Right renal pelvis (tissue), 4 donors: ENCODE measurements at places on chromosomes 12 and 14. TPM values are rescaled to one million over a fixed set of nuclear protein-coding genes. Genes with fewer than 3 reads are reported as not detected.
A peak's percentile ranks its signal among the peaks of the same experiment; 100 is the strongest.

- DNase-seq: no peak
Observed at GRCh38 chr12:22803725-22804124, 178.8 kb downstream of the ETNK1 start.

GRCh38 chr12:131065279-131065678, 111.6 kb downstream of the ADGRD1 start:
- no peak for DNase-seq

- DNase-seq: no peak
Observed at GRCh38 chr12:81465191-81465590, 294.0 kb downstream of the PPFIA2 start.

DNA sequence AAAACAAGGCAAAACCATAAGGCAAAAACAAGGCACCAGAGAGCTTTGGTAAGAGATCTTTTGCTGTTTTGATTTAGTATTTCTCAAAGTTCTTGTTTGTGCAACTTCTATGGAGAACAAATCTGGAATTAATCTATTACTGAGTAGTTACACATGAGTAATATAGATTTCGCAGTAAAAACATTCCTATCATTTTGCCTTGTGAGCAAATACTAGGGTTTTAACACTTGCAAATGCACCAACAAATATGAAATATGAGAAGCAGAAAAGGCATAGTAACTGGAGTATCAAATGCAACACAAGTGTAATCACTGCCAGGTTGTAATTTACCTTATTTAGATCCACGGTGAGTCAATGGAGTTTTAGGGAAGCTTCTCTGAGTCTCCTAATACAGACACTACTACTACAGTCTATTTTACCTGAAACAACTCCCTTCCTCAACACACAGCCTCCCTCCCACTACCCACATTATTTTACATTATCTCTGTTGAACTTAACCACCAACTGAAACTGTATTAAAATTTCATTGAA, 324.1 kb downstream of the FLRT2 start:
- DNase-seq: no peak

- DNase-seq: no peak
Observed at GRCh38 chr12:124921200-124922031, 7.0 kb upstream of the UBC start.

- DNase-seq: no peak
Observed at GRCh38 chr12:50127546-50127945, 15.5 kb downstream of the COX14 start.

- no peak for DNase-seq
Observed at GRCh38 chr14:105013150-105013785, 7.6 kb downstream of the CDCA4 start.

DNA sequence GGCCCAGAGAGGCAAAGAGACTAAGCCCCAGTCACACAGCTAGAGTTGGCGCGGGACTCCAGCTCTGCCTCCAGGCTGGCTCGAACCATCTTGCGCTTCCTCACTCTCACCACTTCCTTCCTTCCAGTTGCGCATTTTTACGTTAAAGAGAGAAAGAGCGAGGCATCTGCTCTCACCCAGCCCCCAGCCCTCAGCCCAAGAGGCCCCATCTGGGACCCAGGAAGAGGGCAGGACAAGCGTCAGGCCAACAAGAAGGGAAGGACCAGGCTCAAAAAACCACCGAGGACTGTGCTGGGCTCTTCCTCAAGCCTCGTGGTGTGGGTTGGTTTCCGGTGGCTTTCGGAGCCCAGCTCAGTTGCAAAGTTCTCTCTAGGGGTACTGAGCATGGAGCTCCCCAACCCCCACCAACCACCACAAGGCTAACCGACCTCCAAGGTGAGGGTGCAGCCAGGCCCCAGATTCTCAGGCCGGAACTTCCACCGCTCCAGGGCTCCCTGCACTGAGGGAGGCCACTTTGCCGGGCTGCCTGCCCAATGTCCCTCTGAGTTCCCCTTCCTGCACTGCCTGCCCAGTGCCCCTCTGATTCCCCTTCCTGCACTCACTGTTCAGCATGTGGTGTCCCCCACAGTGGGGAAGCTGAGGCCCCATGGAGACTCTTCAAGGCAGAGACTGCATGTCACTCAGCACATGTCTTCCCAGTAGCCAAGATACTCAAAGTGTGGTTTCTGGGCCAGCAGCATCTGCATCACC, 35.9 kb downstream of the TESC start:
- no peak for DNase-seq

DNA sequence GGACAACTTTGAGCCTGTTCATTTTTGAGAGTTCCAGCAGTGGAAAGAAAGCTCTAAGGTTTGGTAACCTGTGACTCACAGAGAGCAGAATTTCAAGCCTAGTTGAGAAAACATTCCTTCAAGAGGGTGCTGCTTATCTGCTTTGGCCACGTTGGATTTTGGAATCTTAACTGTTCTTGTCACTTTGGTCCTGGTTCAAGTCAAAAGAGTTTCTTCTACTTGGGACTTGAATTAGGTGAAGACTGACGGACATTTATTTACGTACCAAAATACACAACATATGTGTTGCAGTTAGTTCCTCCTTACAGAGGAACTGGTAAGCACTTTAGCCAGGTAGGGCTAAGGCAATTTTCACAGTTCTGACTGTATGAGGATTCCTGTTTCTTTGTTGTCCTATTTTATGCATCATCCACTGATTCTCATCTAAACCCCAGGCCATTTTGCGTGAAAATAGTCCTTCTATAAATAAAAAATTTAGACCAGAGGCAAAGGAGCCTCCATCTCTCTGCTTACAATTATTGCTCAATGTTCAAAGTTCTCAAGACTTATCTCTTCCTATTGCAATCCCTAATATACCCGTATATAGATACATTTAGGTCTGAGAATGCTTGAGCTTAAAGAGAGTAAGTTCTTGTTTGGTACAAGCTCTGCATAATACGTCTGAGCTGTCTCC, 580.9 kb downstream of the DIO2 start:
- no peak for DNase-seq

GRCh38 chr14:33430414-33431035, 491.8 kb downstream of the NPAS3 start:
- DNase-seq: no peak

DNA sequence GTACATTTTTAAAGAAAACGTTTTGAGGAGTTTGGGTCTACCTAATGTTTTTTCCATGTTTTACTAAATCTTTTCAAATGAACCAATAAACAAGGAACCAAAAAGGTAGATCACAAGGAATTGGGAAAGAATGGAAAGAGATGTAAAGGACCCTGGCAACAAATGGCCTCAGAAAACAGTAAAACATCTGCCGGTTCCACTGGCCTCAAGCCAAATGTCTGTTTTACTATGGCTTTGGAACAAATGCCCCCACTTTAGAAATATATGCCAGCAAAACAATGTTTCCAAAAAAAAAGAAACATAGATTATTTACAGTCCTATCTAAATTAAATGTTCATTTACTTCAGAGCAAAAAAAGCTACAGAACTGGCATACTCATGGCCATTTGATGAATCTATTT, 3.0 kb downstream of the TRMT5 start:
- DNase-seq: no peak

- DNase-seq: no peak
Observed at GRCh38 chr14:56417173-56417572, 162.4 kb upstream of the TMEM260 start.

- no peak for DNase-seq
Observed at GRCh38 chr14:54058505-54058904, 101.9 kb upstream of the BMP4 start.

- DNase-seq: no peak
Observed at GRCh38 chr14:55681096-55681495, 101.1 kb downstream of the KTN1 start.

GRCh38 chr12:101287357-101287756, 7.5 kb downstream of the UTP20 start:
- DNase-seq: no peak

DNA sequence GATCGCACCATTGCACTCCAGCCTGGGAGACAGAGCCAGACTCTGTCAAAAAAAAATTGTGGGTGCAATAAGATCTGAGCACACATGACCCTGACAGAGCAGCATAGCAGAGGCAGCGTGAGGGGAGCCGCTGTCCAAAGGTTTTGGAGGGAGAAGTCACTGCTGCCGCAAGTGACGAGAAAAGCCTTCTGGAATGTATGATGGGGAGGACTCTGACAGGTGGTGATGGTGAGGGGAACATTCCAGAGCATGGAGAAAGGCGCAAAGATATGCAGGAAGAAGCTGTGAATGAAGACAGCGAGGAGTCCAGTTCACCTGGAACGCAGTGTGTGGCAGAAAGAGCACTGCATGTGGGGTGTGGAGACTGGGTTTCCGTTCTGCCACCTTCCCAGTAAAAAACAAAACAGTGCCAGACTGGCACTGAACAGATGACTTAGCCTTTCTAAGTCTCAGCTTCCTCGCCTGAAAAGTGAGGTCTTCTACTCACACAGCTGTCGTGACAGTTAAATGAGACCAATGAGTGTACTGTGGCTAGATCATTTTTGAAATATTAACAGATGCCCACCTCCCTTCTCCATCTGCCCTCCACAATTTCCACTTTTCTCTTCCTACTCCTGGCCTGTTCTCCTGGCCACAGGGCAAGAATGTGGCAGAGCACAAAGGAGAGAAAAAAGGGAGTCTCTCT, 53.4 kb upstream of the PTHLH start:
- no peak for DNase-seq

DNA sequence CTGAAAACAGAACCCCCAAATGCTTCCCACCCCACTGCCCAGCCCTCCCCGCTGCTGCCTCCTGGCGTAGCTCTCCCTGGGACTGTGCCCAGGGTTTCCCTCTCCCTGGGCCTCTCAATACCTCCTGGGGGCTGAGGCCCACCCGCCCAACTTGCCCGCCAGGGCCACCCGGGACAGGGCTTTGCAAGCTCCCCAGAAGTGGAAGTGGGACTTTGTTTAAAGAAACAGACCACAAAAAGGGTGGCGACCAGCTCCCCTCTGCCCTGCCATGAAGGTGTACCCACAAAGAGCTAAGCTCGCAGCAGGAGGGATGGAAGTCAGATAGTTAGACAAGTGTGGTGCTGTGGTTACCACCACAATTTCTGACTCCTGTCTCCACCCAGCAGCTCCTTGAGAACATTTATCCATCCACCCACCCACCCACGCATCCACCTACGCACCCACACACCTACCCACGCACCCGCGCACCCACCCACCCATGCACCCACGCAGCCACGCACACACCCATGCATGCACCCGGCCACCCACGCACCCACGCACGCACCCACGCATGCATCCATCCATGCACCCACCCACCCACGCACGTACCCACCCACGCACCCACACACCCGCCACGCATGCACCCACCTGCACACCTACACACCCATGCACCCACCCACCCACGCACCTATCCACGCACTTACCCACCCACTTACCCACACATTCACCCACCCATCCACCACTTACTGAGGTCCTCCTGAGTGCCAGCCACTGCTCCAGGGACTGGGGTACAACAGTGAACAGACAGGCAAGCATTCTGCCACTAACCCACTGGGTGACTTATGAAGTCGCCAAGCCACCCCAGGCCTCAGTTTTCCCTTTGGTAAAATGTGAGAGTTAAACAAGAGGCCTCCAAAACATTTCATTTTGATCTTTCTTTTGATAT, 127.3 kb downstream of the SCARB1 start:
- no peak for DNase-seq

GRCh38 chr14:103026988-103027387, 30.4 kb downstream of the CDC42BPB start:
- no peak for DNase-seq

DNA sequence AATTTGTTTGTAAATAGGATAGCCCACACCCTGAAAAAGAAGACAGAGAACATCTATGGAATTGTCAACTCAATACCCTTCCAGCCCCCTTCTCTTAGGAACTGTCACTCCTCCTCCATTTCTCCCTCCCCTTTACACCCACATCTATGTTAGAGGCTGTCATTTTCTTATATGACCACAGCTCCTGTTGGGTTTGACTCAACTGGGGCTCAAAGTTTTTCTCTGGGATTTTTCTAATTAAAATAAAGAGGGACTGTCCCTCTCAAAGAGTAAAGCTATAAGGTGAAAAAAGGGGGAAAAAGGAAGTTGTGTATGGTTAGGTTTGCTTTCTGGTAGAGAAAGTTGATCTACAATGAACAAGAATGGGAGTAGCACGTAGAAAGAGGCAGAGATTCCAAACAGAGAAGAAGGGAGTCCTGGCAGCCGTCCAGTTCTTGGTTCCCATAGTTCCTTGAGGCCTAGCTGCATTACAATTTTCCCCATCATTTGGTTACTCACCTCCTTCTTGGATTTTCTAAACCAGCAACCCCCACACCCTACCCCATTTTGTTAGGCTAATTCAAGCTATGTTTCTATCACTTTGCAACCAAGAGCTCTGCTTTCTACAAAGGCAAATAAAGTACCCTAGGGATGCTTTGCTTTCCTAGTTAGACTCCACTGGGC, 44.3 kb upstream of the STK38L start:
- no peak for DNase-seq

GRCh38 chr12:20370014-20370386, 1.7 kb downstream of the PDE3A start:
- peak; percentile 20 for DNase-seq

DNA sequence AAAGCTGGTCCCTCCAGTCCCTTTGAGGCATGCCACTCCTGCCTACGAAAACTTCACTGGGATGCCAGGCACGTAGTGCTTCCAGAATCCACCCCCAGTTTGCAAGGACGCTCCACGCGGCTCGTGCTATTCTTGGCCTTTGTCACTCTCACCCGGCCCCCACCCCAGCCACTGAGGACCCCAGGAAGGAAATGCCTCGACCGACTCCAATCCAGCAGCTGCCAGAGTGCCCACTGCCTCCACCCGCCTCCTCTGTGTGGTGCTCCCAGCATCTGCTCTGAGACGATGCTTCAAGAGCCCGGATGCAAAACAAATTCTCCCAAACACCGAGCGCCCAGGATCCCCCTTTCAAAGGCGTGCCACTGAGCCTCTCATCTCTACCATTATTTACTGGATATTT, 123.9 kb downstream of the RFLNA start:
- no peak for DNase-seq

GRCh38 chr12:49461221-49461620, 77.6 kb upstream of the KCNH3 start:
- no peak for DNase-seq

- DNase-seq: no peak
Observed at GRCh38 chr12:5561057-5561456, 129.1 kb downstream of the NTF3 start.

DNA sequence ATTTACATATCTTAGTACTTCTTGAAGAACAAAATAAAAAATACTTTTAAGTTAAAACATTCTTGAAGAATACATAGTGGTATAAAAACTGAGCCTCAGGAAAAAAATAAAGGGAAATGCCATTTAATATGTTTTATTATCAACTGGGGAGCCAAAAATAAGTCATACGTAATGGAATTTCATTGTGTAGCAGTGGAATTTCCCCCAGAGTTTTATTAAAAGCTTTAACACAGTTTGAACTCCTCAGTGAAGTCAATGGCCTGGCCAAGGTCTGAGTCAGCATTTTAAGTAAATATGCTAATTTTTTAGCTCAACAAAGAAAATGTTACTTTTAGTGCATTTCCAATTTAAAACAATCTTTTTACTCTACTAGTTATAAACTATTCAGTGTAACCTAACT, 350.1 kb upstream of the ATP2B1 start:
- DNase-seq: peak; percentile 62

TAS2R50 gene
- not detected for polyA plus RNA-seq

KERA gene
- polyA plus RNA-seq: not detected

WNT5B gene
- 5.8 TPM for polyA plus RNA-seq

CD163 gene
- polyA plus RNA-seq: 11.4 TPM

ARHGAP5 gene
- 102 TPM for polyA plus RNA-seq

PRIMA1 gene
- polyA plus RNA-seq: 1.4 TPM

SMCO2 gene
- polyA plus RNA-seq: 0.38 TPM

INHBC gene
- 0.22 TPM for polyA plus RNA-seq

AQP2 gene
- 93.0 TPM for polyA plus RNA-seq

GSC gene
- polyA plus RNA-seq: not detected

ZBTB39 gene
- 11.7 TPM for polyA plus RNA-seq

SYNDIG1L gene
- polyA plus RNA-seq: 0.39 TPM
